ENCODE measurements at places on chromosomes 16 and 17. TPM values are rescaled to one million over a fixed set of nuclear protein-coding genes. Genes with fewer than 3 reads are reported as not detected.

HOXB8 gene
- total RNA-seq = not detected

FSCN2 gene
- total RNA-seq = 0.76 TPM

CSH2 gene
- not detected for total RNA-seq

TRPV3 gene
- 1.3 TPM for total RNA-seq

SUPT6H gene
- total RNA-seq = 31.8 TPM

HOXB6 gene
- 0.28 TPM for total RNA-seq

C16orf89 gene
- total RNA-seq = 0.56 TPM

CDH11 gene
- total RNA-seq = 3.8 TPM

ZFP3 gene
- total RNA-seq = 1.8 TPM

RPS15A gene
- total RNA-seq = 1,438 TPM

SOX9 gene
- 20.3 TPM for total RNA-seq

IRX3 gene
- total RNA-seq = 38.9 TPM

GSG1L gene
- total RNA-seq = not detected

ZNF597 gene
- 1.00 TPM for total RNA-seq

KRT33A gene
- total RNA-seq = 0.92 TPM

PABPN1L gene
- total RNA-seq = not detected

MEFV gene
- 0.52 TPM for total RNA-seq

OR3A3 gene
- total RNA-seq = not detected

TAF1C gene
- 18.3 TPM for total RNA-seq

TMEM106A gene
- 1.3 TPM for total RNA-seq

ACSM5 gene
- total RNA-seq = 0.12 TPM

TMC7 gene
- 0.72 TPM for total RNA-seq

ABCC12 gene
- total RNA-seq = not detected

KRT40 gene
- total RNA-seq = not detected

XYLT1 gene
- 11.0 TPM for total RNA-seq

CCL8 gene
- not detected for total RNA-seq

FN3KRP gene
- total RNA-seq = 18.2 TPM

NPIPA1 gene
- 29.5 TPM for total RNA-seq

SP6 gene
- total RNA-seq = 5.9 TPM

CLDN6 gene
- not detected for total RNA-seq

AIPL1 gene
- not detected for total RNA-seq

LRRC46 gene
- 0.28 TPM for total RNA-seq

WNT3 gene
- 5.9 TPM for total RNA-seq

DOC2A gene
- total RNA-seq = 0.20 TPM

METTL23 gene
- 17.8 TPM for total RNA-seq

DUS1L gene
- total RNA-seq = 78.4 TPM

ZP2 gene
- total RNA-seq = not detected

GAST gene
- total RNA-seq = not detected

All from esophagus mucosa (tissue), 1 donor.